ENCODE measurements at places on chromosomes 11 and 22.

DNA sequence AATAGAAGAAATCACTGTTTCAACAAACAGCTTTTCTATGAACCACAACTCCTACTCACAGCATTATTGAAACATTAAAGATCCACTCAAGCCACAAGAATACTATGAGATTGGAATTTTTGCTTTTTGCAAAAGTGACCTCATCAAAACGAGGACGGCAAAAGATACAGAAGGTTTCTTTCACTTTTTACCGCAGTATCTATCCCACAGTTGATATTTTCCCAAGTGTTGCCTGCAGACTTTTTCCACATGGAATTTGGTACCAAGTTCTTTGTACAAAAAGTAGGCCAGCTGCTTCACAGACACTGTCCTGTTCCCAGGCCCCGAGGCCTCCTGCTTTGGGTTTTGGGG lies 204.0 kb downstream of the TBC1D22A start:
- no peak for DNase-seq

DNA sequence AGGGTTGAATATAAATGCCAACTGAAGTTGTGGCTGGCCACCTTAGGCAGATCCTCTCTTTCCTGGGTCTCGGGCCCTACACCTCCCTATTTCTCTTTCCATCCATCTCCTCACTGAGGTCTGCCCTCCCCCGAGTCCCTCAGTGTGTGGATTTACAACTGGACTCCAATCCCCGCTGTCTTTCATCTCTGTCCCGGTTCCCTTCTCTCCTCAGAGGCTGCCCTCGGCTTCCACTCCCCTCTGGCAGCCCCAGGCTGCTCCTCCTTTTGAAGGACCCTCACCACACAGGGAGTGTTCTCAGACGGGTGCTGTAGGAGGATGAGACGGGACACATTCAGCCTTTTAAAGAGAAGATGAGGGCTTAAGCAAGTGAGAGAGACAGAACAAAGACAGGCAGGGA lies 167.1 kb downstream of the ST3GAL4 start:
- DNase-seq = no peak

GRCh38 chr11:121566279-121567168 lies 113.8 kb upstream of the SORL1-AS1 start:
- no peak for DNase-seq

DNA sequence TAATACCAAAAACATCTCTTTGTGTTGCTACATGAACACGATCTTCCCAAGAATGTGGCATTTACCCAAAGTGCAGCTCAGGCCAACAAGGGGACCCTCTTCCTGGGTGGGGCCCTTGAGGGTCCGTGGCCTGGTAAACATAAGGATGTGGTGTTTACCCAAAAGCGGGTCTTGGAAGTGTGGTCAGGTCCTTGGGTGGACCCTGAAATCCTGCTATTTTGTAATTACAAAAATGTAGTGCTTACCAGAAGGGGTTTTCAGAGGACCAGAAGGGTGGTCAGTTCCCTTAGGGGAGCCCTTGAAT lies 87.8 kb upstream of the PRDM11 start:
- DNase-seq = no peak

DNA sequence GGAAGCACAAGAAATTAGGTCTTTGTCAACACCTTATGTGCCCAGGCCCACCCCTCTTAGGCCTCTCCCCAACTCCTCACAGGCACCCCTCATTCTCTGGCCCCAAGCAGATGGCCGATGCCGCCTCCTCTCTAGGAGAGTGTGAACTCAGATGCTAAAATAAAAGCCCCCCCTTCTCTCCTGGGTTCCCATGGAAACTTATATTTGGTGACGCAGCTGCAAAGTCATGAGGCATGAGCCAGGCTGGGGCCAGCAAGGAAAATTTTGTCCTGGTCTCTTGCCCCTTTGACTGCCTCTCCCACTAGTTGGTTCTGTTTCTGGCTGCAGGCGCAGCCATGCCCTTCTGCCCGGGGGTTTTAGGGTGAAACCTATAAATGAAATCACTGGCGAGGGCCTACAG lies 11.8 kb downstream of the RCOR2 start:
- DNase-seq = no peak

GRCh38 chr22:43191831-43192230 lies 4.9 kb upstream of the TTLL12 start:
- DNase-seq = no peak

GRCh38 chr11:57513452-57513795 lies 2.1 kb downstream of the SLC43A1 start:
- DNase-seq = no peak

GRCh38 chr11:33703788-33704187 lies 3.2 kb upstream of the C11orf91 start:
- DNase-seq = no peak

GRCh38 chr11:94513091-94513490 lies 830 bp downstream of the C11orf97 start:
- DNase-seq = no peak

DNA sequence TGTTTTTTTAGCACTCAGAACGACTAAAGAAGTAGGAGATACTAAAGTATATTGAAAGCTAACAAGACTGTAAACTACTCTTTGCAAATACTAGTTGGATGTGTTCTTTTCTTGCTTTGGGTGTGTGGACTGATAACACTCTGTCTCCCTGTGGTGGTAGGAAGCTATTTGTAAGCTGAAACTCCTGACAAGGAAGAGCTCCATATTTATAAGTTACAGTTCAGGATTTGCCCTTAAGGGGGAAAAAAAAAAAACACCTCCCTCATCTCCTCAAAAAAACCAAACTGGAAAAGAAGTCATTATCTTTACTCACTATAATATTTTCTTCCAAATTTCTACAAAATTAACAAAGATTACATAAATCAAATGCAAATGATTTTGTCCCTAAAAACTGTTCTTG lies 94.9 kb downstream of the LARGE2 start:
- DNase-seq = no peak

DNA sequence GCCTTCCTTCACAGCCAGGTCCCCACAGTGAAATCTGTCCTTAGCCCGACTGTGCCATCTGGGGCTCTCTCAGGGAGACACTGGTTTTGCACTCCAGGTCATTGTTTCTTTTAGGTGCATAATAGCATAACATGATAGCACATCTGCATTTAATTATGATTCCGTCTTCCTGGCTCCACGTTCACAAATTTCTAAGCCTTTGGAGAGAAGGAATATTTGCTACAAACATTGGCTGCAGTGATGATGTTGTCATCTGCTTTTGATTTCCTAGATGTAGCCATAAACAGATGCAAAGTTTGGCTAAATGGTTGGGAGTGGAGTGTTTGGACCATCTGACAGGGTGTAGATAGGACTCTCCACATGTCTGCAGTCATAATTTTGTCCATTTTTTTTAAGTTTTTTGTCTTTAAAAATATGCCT lies 12.0 kb upstream of the CAT start:
- DNase-seq = no peak

- no peak for DNase-seq
Measured at GRCh38 chr11:125554038-125554437, 15.2 kb upstream of the EI24 start.

DNA sequence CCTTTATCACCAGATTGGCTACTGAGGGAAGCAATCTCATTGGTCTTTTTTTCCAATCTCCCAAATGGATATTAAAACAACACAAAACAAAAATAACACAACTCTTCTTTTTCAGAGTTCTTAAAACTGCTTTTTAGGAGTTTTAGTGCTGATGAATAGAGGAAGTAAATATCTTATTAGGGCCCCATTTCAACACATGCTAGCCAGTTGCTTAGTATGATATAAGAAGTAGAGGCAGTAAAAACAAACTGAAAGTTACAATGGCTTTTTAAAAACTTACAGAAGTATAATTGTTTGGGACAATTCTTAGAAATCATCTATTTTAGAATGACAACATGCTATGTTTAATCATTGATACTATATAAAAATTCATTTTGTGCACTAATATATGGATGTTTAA lies 3.4 kb downstream of the C11orf71 start:
- no peak for DNase-seq

GRCh38 chr11:126841999-126842398 lies 158.6 kb downstream of the KIRREL3 start:
- DNase-seq = no peak

DNA sequence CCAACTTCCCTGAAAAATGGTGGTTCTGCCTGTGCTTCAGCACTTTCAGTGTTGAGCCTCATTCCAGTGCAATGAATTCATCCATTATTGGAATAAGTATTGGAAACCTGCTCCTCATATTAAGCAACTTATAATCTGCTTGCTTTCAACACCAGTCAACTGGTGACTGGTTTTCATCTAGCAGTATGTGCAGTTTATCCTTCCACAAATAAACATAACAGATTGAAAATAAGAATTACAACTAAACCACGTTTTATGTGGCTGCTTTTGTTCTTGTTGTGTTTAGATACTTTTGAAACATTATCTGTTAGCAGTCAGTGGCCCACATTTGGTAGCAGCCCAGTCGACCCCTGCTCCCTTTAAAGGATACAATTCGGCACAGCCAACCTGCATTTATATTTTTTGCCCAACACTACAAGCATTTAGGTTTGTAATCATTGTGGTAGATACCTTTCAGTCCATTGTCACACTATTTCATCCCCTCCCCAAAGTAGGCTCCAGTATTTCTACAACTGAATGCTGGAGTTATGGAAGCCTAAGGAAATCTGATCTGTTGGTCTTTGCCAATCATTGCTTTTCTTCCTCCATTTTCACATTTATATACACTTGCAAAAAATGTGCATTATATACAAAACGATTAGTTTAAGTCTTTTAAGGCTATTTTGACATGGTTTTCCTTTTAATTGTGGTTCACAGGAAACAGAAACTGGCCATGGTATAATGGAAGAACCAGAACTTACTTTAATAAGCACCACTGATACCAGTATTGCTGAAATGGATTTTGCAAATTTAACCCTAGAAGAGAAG lies 13.1 kb downstream of the TAF1D start:
- no peak for DNase-seq

- DNase-seq = peak; percentile 45
Measured at GRCh38 chr11:67071420-67072284, 15.0 kb downstream of the RHOD start.

DNA sequence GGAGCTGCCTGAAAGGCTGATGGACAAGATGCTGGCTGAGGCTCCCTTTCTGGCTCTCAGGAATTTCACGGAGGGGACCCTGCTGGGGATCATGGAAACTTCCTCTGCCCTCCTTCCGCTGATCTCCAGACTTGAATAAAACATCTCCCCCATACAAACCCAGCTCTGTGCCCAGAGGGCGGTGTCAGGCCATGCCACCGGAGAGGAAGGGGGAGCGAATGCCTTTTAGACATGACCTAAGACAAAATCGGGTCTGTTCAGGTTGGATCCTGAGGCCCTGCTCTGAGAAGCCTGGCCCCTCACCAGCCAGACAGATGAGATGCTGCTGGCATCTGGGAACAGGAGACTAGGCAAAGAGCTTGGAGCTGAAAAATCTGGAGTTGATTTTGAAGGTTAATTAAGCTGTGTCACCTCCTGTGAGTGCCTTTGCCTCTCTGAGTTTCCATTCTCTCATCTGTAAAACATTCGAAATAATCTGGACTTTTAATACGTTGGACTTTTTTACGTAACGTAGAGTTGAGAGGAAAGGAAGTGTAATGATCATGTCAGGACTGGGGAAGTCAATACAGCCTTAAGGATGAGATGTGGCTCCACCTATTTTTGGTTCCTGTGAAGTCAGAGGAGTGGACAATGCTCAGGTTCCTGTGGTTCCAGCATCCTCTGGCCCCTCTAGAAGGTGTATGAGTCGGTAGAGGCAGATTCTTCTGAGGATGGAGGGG lies 163.6 kb downstream of the ST3GAL4 start:
- no peak for DNase-seq

DNA sequence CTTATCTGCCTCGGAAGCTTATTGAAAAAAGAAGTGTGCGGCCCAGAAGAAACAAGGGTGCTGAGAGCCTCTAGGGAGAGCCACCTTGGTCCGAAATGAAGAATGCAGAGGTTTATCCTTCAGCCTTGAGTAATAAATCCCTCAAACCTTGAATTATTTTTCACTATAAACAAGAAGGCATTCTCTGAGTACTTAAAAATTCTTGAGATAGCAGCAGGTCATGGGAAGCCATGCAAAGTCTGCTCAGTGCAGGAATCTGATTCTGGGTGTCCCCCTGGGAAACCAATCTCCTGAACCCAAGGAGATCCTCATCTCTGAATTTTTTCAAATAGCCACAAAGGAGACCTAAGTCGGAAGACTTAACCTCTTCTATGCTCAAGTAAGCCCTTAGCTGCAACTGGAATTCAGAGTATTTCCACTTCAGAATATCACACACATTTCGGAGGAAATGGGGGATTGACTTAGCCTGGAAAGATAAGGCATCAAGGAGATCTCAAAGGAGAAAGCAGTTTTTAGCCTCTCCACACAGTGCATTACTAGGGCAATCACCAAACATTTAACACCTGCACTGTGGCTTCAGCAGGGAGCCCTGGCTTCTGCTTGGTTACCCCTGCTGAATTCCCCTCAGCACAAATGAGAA lies 365.0 kb downstream of the ETS1 start:
- no peak for DNase-seq

- no peak for DNase-seq
Measured at GRCh38 chr22:38831166-38831945, 12.5 kb downstream of the NPTXR start.

DNA sequence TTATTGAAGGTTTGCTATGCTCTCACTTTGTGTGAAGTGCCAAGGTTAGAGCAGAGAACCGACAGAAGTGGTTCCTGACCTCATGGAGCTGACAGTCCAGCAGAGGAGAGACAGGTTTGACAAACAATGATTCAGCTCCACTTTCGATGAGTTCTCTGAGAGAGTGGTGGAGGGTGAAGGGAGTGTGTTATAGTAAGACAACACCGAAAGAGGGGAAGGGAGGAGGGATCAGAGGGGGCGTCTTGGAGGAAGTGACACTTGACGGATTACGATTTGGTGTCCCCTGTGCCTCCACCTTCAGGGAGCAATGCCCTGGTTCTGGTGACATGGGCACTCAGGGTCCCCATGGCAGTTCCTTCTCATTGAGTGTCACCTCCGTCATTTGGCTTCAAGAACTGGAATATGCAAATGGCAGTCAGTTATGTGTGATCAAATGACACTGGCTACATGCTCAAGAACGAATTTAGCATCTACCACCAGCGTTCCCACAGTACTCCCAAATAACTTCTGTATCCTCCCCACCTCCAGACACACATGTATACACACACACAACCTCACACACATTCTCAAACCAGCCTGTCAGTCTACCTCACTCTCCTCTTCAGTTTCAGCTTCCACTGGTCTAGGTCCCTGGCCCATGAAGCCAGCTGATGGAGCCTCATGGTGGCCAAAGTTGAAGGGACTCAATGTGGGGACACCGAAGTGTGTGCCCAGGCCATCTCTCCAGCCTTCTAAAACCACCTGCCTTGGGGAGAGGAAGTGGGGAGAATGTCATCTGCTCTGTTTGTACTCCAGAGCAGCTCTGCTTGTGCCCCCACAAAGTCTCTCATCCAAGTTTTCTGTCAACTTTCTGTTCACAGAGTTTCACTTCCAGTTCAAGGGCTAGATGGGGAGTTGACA lies 31.4 kb upstream of the NUP160 start:
- no peak for DNase-seq

GRCh38 chr11:64146036-64146955 lies 19.6 kb downstream of the MACROD1 start:
- DNase-seq = no peak

DNA sequence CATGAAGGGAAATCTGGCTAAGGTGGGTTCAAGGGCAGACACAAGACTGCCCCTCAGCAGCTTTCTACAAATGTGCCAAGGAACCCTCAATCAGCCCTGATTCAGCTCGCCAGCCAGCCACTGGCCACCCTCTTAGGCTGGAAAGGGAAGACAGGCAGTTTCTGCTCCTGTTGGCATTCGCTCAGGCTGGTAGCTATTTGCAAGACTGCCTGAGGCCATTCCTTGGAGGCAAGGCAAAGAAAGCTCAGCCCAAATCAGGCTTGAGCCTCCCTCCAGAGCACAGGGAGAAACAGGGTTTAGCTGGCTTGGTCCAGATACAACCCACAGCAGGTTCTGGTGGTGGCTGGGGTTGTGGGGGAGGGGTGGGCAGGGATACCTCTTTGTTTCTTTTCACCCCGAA lies 19.2 kb downstream of the TP53I11 start:
- DNase-seq = no peak
